Ascending aorta (tissue), 2 donors: ENCODE measurements at places on chromosomes 7 and 10. TPM values are rescaled to one million over a fixed set of nuclear protein-coding genes. Genes with fewer than 3 reads are reported as not detected.

DNA sequence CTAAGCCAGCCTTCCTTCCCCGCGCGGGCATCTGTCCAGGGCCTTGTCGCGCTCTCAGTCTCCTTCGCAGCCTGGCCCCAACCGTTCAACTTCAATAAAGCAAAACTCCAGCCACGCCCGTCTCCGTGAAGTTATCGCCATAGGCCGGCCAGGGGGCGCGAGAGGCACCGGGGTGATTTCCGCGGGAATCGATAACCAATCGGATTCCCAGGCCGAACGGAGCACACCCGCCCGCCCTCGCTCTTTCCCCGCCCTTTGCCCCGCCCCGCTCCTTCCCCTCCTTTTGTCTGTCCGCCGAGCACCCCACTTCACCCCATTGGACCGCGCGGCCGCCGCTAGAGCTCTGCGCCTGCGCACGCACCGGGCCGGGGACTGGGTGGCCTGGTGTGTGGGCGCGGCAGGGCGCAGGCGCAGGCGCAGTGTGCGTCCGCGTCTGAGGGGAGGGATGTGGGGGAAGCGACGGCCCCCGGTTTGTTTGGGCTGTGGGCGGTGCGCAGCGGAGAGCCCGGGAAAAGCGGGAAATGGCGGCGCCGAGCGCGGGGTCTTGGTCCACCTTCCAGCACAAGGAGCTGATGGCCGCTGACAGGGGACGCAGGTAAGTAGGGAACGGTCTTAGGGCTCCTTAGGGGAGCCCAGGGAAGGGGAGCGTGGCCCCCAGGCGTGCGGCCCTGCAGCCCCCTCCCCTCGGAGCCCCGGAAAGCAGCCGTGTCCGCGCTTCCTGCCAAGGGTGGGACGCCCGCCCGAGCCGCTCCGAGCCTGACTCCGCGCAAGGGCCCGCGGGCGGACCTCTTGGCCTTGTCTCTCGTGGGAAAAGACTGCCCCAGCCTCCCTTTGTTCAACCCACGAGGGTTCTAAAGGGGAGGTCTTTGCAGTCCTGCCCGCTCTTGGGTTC lies at the start of gene CASP2:
Gene CASP2, plus strand, starts transcription at position 417 of the 892 bp plus-strand sequence. Its CDS starts 105 bp downstream, at position 522.
- peak; percentile 93 for DNase-seq
- H3K36me3 ChIP-seq, result peaks cover 13% of the 10 kb centered on the region
- peak within 1 kb of the TSS; percentile 94 for H3K27ac ChIP-seq
- H3K4me1 ChIP-seq, result peaks cover 3% of the 10 kb centered on the region
- no peaks in the 10 kb centered on the region for H3K27me3 ChIP-seq

- no peaks in the 10 kb centered on the region for H3K27me3 ChIP-seq
- no peak overlapping the region for H3K4me3 ChIP-seq
- no peaks in the 10 kb centered on the region for H3K36me3 ChIP-seq
- no peak for DNase-seq
These were observed 117.6 kb upstream of the CDC14C start for GRCh38 chr7:48806731-48807130.

- no peak overlapping the region for H3K4me3 ChIP-seq
- H3K27me3 ChIP-seq, result no peaks in the 10 kb centered on the region
- H3K27ac ChIP-seq, result no peak overlapping the region
- no peaks in the 10 kb centered on the region for H3K36me3 ChIP-seq
- peaks cover 8% of the 10 kb centered on the region for H3K4me1 ChIP-seq
- DNase-seq, result no peak
These were observed 242.3 kb upstream of the DKK1 start for GRCh38 chr10:52071814-52072213.

GRCh38 chr10:126673565-126673964 lies 3.1 kb upstream of the C10orf90 start:
- H3K27ac ChIP-seq, result no peak overlapping the region
- DNase-seq, result no peak
- no peaks in the 10 kb centered on the region for H3K4me1 ChIP-seq
- H3K4me3 ChIP-seq, result no peak overlapping the region
- H3K36me3 ChIP-seq, result no peaks in the 10 kb centered on the region

- DNase-seq, result no peak
- no peak overlapping the region for H3K4me3 ChIP-seq
- H3K4me1 ChIP-seq, result peaks cover 11% of the 10 kb centered on the region
These were observed 11.7 kb downstream of the LCOR start for GRCh38 chr10:96843823-96844222.

GRCh38 chr10:70743430-70743788 lies 41.8 kb downstream of the TBATA start:
- H3K36me3 ChIP-seq, result no peaks in the 10 kb centered on the region
- DNase-seq, result no peak
- H3K27me3 ChIP-seq, result no peaks in the 10 kb centered on the region
- H3K4me1 ChIP-seq, result no peaks in the 10 kb centered on the region

The NPSR1 gene
- not detected for total RNA-seq
